ENCODE measurements at places on chromosomes 5 and 9.

GRCh38 chr5:80507663-80508062, 19.8 kb downstream of the FAM151B start:
- no peak for DNase-seq

DNA sequence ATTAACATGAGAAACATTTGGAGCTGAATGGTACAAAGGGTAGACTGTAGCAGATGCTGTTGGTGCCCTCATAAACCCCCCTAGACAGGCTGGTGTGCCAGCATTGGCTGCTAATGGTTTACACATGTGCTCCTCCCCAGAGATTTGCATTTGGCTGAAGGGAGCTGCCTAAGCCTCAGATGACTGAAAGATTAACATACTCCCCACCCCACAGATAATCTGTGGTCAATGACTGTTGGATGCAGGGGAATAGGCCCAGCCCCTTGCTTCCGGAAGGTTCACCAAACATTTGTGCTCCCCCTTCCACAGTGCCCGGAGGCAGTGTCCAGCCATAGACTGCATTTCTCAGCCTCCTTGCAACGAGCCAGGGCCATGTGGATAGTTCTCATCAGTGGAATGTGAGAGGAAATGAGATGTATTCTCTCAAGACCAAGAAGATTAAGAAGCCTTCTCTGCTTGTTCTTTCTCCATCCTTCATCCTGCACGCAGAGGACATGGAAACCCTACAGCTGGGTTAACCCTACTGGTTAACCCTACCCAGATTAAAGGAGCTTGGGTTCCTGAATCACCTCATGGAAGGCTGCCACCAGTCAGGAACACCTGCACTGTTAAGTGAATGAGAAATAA, 79.6 kb downstream of the PHAX start:
- peak; percentile 27 for DNase-seq

GRCh38 chr5:151474799-151475198, 27.4 kb downstream of the SLC36A1 start:
- DNase-seq: no peak

GRCh38 chr9:137218754-137219271, 3.2 kb downstream of the RNF208 start:
- DNase-seq: no peak

- no peak for DNase-seq
Observed at GRCh38 chr9:95754533-95755420, 120.7 kb upstream of the ERCC6L2 start.

DNA sequence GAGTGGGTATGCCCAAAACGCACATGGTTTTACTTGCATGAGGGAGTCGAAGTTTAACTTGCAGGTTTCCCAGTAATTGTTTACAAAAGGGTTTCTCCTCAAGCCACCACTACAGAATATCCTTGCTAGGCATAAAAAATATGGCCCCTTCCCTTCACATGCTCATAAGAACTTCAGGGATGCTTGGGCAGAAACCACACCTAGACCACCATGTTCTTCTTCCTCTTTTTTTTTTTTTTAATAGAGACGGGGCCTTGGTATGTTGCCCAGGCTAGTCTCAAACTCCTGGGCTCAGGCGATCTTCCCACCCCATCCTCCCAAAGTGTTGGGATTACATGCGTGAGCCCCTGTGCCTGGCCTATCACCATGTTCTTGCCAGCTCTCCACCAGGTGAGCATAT, 18.6 kb upstream of the PLIN2 start:
- no peak for DNase-seq

DNA sequence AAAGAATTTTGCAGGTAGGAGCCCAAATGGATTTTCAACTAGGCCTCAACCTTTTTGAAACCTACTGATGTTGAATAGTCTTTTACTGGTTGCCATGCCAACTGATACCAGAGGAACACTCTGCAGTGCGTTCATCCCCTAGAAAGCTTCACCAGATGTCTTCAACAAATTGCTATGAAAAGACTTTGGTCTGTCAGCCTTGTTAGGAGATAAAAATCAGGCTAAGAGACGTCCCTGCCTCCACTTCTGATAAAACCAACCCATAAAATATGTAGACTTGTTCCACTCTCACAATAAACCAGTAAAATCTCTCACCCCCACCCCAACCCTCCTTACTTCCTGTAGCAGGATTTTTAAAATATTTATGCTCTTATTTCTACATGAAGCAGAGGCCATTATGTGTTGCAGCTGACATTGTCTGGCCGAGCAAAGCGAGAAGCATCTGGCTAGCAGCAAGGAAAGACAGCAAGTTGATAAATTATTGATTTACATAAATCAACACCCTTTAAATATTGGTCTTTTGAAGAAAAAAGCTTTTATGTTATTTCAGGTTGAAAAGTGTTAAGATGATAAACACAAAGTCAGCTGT, 428.7 kb downstream of the ISL1 start:
- no peak for DNase-seq

GRCh38 chr9:77770340-77770739, 122.2 kb upstream of the GNA14 start:
- no peak for DNase-seq

DNA sequence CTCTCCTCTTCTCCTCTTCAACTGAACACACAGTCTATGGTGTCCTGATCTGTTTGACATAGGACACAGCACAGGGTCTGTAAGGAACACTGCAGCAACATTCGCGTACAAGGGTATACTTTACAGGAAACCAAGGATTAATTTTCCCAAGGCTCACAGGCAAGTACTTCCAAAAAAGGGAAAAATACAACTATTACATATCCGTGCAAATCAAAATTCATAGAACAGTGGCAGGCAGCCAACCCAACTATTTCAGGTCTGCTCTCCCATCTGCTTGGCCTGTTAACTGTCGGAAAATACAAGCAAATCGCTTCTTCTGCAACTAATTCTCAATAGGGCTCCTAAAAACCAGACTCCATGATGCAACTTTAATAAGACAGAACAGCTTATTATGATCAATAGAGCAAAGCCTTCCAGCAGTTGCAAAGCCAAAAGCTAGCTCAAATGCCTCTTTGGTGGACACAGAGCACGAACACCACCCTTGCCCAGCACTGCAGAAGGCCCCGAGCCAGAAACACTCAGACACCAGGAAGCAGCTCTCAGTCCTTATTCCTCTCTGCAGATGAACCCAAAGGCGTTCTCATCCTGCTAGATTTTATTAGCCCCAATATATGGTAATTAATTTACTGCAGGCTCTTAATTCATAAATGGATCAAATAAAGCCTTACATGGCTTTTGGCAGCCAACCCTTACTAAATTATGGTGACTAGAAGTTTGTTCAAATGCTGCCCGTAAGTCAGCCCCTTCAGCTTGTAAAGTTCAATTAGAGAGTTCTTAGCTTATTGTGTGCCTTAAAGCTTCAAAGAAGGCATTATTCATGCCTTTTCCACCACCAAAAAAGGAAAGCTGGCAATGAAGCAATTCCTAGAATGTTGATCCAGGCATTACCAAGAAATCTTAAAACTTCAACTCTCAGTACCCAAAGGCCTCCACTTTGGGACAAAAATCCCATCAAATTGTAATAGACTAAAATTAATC, 68.8 kb downstream of the ZNF608 start:
- DNase-seq: no peak

- no peak for DNase-seq
Observed at GRCh38 chr5:113151641-113152379, 175.2 kb downstream of the DCP2 start.

DNA sequence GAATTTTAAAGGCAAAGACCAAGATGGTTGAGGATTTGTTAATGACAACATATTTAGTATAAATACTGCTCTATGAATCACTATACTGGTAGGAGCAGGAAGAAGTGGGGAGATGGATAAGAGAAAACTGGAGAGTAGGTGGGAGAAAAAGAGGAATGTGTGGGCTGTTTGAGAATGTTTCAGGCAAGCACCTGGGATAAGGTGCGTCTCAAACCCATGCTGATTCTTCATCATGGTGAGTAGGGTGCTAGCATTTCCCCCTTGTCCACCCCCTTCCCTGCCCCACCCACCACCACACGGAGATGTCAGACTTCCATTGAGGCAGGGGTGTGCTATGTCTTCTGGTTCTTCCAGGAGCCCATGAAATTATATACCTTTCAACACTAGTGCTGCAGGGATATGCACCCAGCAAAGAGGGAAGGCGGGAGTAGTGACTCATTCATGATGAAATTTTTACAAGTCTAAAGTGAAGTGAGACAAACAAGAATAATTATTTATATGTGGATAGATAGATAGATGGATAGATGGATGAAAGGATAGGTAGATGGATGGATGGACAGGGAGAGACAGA, 54.3 kb downstream of the MTX3 start:
- DNase-seq: no peak

GRCh38 chr5:108345541-108346171, 36.2 kb downstream of the FBXL17 start:
- no peak for DNase-seq

- DNase-seq: no peak
Observed at GRCh38 chr5:173282916-173283315, 45.3 kb downstream of the STC2 start.

DNA sequence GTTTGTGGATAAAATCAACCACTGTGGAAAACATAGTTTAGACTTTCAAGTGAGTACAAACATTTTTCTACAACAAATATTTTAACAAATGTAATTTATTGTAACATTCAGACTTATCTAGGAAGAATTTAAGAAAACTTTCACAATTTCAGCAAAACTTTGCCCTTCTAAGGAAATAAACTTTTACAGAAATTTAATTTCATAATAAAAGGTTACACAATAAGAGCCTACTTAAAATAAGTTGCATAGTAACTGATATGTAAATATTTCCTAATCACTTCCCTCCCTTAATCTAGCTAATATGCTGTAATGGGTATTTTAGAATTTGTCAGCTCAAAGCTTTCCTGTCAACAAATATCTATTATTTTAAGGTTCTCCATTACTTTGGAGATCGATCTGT, 1899.9 kb downstream of the MAT2B start:
- no peak for DNase-seq

GRCh38 chr5:31237174-31237573, 43.7 kb downstream of the CDH6 start:
- no peak for DNase-seq
